ENCODE measurements at places on chromosomes 11 and 22.

DNA sequence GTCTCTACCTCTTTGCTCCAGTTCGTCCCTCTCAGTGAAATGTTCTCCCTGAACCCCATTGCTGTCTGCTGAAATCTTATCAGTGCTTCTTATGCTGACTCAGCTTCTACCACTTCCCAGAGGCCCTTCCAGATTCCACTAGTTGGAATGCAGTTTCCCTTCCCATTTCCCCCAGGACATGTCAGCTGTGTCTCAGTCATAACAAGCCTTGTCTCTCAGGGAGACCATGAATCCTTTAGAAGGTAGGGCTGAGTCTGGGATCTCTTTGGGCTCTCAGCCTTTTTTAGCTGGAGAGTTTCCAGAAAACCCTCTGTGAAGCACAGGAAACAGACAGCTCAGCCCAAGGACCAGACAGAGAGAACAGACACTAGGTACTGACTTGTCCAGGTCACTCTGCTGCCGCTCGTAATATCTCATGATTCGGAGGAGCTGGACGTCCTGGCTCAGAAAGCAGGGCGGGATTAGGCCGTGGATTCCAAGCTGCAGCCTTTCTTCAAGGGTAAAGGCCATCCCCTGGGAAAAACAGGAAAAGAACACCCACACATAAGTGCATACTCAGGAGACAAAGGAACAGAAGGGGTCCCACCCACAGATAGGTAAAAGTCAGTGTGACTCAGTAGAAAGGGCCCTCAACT lies 113.0 kb downstream of the ME3 start:
- DNase-seq, result no peak

DNA sequence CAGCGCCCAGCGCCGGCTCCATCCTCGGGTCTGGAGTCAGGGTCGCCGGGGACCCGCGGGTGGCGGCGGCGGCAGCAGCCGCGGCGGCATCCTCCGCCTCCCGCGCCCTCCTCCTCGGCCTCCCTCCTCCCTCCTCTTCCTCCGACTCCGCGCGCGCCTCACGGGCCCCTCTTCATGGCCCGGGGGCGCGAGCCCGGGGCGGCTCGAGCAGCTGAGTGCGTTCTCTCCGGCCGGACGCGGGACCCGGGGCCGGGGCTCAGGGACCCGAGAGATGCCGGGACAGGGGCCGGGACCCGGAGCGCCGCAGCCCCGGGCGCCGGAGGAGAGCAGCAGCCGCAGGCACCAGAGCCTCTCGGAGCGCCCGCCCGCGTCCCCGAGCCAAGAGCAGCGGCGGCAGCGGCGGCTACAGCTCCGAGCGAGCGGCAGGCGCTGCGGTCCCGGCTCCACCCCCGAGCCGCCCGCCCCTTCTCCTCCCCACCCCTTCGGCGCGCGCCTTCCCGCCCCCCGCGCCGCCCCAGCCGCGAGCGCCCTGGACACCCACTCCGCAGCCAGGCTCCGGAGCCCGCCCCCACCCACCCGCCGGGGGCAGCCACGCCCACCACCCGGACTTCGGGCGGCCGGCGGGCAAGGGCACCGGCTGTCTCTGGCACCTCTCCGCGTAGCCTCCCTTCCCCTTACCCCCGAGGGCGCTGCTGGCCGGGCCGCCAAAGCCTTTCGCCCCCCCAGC lies at the start of gene CHST1:
CHST1 (minus strand) TSS at position 417 of the 727 bp plus-strand sequence. CDS start 14,699 bp downstream, outside the sequence.
- DNase-seq, result peak; percentile 10

DNA sequence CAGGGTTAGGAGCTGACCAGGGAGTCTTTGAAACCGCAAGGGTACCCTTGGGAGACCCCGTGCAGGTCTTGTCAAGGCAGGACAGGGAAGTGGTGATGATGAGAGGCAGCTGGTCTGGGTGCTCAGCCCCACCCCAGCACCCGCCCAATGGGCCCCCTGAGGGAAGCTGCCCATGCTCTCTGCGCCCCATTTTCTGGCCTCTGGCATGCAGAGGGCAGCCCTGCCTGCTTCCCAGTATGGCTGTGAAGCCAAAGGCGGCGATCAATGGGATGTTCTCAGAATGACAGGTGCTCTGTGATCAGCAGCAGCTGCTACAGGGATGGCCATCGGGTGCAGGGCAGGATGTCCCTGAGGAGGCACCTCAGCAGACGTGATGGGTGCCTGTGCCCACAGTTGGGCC lies 54.7 kb downstream of the CDKN1C start:
- no peak for DNase-seq

DNA sequence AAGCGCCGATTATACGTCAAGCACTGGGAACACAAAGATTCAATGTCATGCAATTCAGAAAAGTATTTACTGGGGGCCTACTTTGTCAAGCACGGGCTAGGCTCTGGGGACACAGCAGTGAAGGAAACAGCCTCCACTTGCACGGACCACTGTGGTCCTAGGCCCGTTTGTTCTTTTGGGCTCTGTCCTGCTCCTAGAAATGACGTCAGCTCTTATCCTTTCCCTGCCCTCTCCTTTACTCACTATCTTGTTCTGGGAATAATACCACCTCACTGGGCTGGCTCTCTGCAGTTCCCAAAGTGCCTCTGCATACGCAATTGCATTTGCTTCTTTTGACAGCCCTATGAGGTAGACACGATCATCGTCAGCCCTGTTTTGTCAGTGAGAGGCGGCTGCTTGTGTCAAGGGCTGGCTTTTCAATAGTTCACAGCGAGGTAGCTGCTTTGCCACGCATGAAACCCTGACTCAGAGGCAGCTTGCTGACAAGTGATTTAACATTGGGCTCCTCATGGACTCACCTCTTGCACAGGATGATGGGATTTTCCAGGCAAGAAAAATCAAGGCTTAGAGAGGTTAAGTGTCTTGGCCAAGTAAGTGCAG lies 22.9 kb upstream of the IGSF22 start:
- no peak for DNase-seq

DNA sequence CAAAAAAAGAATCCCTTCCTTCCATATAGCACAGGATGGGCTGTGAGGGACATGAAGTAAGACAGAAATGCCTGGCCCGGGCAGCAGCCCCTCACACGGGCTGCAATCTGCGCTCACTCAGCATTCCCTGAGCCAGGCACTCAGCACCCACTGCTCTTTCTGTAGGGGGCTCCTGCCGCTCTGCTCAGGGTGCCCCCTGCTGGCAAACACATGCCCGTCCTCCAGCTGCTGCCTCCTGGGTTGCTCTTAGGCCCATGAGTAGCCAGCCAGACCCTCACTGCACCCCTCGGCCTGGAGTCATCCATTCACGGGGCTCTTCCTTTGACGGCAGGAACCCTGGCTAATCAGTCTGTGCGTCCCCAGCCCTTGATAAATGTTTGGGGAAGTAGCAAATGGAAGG lies 6.9 kb downstream of the MCAT start:
- DNase-seq, result peak; percentile 34

GRCh38 chr11:32432565-32432964 lies 2.8 kb downstream of the WT1 start:
- DNase-seq, result no peak

DNA sequence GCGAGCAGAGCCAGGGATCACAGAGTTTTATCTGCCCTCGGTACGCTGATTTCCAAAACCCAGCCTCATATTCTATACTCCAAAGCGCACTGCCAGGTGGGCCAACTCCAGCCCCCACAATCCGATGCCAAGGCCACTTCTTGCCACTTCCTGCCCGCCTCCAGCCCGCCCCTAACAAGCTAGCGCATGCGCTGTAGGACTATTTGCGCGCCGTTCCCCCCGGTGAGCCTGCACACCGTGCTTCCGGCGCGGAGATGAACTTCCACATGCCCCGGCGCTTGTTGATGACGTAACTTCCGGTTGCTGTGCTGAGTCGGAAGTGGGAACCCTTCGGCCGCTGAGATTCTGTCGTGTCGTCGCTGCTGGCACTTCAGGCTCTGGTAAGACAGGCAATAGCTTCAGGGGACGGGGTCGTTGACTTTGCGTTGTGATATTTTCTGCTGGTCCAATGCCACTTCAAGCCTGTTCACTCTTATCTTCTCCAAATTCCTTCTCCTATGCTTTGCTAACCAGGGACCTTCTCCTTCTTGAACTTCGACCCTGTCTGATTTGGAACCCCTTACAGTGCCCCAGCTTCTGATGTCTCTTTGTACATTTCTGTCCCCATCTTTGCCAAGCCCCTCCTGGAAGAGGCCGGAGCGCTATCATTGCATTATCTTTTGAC lies at the start of gene UBE4A:
UBE4A (plus strand) TSS at position 306 of the 664 bp plus-strand sequence. CDS start 5,481 bp downstream, outside the sequence.
- peak; percentile 97 for DNase-seq

GRCh38 chr11:68963779-68964178 lies 17.0 kb downstream of the MRGPRD start:
- no peak for DNase-seq

GRCh38 chr22:25849522-25849921 lies 107.5 kb downstream of the MYO18B start:
- DNase-seq, result no peak

GRCh38 chr22:37601540-37602442 lies 6.8 kb upstream of the GGA1 start:
- DNase-seq, result no peak

DNA sequence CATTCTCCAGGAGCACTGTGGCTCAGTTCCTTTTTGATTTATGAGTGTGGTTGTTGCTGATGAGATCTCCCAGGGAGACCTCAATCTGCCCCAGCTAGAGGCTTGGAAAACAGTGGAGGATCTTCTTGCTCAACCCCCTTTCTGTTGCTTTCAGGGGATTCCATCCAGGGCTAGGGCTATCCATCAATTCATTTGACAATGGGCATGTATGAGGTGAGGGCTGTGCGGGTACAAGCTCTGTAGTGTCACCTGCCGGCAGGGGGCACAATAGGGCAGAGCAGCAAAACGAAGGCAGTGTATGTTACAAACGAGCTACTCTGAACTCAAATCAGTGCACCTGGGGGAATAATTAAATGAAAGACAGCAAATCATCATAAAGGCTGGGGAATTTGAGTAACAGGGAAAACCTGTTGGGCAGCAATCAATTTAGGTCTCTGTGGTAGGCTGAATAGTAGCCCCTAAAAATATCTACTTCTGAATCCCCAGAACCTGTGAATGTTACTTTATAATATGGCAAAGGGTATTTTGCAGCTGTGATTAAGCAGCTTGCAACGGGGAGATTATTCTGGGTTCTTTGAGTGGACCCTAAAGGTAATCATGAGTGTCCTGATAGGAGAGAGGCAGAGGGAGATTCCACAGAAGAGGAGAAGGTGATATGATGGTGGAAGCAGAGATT lies 170.3 kb upstream of the ZBED5 start:
- peak; percentile 59 for DNase-seq

GRCh38 chr11:113732092-113732491 lies 26.0 kb upstream of the TMPRSS5 start:
- DNase-seq, result no peak

GRCh38 chr11:10155793-10156490 lies 138.1 kb downstream of the SBF2 start:
- DNase-seq, result no peak

DNA sequence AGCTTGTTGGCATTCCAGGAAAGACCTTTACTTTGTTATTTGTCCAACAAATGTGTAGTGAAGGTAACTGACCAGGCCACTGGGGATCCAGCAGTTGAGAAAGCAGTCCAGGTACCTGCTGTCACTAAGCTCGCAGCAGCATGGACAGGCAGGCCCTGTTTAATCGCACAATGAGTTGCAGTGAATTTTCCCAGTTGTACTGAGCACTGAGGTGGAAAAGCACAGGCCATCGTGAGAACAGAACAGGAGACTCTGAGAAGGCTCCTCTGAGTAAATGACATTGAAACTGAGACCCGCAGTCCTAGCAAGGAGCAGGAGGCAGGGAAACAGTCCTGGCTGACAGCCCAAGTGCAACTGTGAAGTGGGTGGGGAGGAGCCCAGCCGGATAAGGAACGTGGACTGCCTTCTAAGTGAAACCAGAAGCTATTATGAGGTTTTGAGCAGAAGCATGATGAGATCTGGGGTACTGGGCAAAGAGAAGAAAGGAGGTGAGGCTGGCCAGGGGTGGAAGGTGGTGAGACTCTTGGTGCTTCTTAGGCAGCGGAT lies 39.8 kb upstream of the CDON start:
- no peak for DNase-seq

DNA sequence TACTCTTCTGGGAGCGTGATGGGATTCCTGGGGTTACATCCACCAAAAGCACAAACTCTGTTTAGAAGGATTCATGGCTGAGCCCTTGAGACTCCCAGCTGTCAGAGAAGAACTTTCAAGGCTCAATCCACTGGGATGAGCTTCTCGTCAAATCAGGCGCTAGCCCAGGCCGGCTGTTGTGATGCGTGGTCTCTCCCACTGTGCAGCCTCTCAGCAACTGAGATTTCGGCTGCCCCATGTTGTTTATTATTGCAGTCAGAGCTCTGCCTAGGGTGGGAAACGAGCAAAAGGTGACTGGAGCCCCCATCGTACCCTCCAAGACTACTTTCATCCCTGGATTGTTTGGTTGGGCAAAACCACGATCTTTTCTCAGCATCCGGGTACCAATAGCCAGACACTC lies 251.6 kb downstream of the ETS1 start:
- DNase-seq, result no peak

DNA sequence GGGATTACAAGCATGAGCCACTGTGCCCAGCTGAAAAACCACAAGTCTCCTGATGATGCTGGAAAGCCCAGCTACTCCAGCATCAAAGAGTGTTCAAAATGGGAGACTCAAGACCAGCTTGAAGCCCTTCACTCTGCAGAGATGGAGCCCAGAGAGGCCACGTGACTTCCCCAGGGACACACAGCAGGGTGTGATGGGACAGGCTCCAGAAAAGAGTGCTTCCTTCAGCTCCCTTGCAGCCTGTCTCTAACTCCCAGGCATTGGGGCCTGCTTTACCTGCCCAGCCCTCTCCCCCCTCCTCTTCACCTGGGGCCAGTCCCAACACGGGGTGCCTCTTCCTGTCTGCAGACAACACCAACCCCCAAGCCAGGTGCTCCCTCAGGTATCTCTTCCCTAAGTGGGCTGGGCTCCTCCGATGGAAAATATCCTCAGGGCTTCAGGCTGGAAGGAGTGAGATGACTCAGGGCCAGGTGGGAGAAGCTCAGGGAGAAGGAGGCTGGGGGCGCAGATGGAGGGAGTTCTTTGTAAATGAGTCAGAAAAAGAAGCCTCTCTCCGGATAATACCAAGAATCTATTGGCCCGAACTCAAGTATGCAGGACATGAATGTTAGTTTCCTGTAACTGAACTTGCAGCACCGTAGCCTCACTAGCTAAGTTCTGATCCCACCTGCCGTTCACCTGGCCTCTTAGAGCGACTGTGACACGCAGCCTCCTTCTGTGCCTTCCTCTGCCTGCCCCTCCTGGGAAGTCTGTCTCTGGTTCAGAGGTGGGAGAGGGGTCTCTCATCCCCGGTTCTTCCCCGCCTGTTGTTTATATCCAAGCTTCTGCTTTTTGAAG lies 326.6 kb downstream of the MN1 start:
- no peak for DNase-seq

DNA sequence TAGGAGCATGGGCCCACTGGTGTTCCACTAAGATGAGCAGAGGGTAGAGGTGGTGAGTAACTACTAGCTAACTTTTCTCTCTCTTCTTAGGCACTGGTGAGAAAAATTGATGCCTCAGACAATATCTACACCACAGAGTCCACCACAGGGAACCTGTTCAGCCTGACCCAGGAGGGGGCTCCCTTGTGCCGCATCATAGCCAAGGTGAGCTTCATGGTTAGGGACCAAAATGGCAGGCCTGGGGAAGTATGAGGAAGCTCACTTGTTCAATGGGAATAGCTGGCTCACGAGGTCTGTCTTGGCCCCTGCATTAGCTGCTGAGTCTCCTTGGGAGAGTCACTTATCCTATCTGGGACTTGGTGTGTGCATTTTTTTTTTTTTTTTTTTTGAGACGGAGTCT lies 75.9 kb downstream of the INSC start:
- DNase-seq, result no peak

- DNase-seq, result no peak
Observed at GRCh38 chr22:27984001-27984695, 65.1 kb upstream of the PITPNB start.

- no peak for DNase-seq
Observed at GRCh38 chr11:122210367-122210997, 94.5 kb upstream of the BLID start.
